ENCODE measurements at places on chromosomes 7 and 10.

- DNase-seq: no peak
Measured at GRCh38 chr7:46549892-46550639, 629.0 kb upstream of the IGFBP3 start.

- DNase-seq: no peak
Measured at GRCh38 chr7:6244021-6244420, 28.4 kb downstream of the CYTH3 start.

DNA sequence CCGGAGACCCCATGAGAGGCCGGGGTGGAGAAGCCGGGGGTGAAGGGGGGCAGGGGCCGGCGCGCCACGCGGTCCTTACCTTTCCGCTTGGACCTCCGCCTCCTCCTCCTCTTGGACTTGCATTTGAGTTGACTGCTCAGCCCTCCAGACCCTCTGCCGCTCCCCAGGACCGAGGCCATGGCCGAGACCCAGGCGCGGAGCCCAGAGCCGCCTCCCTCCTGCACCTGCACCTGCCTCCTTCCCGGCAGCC is 428 bp downstream of the ADARB2 start:
- DNase-seq: no peak

DNA sequence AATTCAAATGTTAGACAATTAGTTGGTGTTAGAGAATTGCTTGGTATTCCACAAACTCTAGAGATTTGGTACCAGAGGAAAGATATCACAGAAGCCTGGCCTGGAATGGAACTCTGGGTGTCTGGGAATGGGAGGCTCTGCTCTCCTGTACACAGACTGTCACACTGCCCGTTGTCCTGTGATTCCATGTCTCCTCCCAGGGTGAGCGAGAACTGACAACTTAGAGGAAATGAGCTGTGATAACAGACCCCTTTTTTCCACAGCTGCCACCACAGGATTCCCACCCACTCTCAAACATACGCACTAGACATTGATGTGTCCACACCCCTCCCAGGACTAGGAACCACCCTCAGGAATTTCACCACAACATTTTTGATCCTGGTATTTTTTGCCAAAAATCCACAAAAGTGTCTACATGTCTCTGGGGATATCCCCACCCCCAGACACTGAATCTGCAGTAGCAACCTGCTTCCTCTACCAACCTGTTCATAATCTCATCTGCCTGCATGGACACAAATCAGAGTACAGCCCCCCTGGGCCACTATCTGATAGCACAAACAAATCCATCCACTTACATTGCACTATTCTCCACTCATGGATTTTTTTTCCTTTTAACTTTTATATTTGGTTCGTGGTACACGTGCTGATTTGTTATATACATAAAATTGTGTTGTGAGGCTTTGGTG is 4.7 kb downstream of the ZNF273 start:
- no peak for DNase-seq

DNA sequence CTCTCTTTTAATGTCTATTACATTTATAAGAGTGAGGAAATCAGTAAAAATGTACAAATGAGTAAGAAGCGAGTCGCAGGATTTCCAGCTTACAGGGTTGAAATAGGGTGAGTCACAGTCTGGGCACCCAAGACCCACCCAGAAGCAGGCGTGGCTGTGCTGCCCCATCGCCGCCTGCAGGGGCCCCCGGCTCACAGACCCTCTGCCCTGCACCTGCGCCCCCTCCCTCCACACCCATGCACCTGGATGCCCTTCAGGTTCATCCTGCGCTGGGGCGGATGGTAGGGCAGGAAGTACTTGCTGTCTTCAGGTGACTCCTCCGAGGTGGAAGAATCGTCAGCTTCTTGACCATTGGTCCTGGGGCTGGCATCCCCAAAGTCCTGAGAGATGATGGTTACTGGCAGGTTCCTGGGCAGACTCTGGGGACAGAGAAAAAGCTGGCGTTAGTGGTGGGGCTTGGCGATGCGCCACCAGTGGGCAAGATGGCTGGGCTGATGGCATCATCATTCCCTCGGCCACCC is 90.2 kb upstream of the GNA12 start:
- DNase-seq: peak; percentile 20

DNA sequence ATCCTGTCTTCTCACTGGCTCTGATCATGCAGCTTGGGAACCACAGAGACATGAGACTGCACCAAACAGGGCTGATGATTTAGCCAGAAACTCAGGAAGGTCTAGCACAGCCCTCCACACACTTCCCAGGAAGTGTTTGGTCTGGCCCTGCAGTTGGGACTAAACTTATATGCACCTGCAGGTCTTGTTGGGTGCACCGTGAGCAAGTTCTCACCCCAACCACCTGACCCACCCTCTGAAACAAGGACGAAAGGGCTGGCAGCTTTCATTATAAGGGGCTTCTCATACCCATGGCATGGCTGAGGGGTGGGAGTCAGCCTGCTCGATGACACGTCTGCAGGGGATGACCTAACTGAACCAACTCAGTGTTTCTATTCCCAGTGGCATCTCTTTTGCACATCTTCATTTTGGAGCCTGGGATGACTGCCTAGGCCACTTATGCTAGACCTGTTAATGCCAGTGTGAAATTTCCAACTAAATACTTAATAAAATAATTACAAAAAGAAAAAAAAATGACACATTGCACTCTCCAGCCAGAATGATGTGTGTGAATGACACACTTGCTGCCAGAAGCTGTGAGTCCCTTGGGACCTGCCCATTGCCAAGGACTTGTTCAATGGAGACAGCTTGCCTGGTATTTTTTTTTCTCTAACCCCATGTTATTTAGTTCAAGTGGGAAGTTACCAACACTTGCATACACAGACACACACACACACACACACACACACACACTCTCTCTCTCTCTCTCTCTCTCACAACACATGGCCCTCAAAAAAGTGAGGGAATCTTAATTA is 102.6 kb downstream of the NEURL1 start:
- no peak for DNase-seq

DNA sequence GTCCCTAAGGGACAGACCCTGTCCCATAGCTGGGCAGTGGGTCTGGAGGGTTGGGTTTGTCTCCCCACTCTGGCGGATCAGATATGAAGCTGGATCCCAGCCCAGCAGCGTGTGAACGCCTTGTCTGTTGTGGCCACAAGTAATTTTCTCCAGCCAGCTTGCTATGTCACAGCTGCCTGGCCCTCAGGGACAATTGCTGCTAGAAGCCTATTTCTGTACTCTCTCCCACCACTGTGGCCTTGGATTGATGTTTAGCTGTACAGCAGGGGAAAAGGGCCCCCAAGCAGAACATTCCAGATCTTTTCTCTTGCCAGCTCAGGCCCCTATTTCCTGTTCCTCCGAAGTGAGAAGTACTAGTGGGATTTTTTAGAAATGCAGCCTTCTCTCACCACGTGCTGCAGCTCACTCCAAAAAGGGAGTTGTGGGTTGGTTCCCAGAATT is 53.5 kb upstream of the WAC start:
- DNase-seq: no peak

- DNase-seq: no peak
Measured at GRCh38 chr7:21256310-21256877, 171.5 kb upstream of the SP4 start.

DNA sequence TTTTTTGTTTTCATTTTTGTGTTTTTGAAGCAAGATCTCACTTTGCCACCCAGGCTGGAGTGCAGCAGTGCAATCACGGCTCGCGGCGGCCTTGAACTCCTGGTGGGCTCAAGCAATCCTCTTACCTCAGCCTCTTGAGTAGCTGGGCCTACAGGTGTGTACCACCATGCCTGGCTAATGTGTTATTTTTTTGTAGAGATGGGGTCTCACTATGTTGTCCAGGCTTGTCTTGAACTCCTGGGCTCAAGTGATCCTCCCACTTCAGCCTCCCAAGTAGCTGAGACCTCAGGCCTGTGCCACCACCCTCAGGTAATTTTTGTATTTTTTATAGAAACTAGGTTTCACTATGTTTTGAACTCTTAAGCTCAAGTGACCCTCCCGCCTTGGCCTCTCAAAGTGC is 14.8 kb downstream of the PRKRIP1 start:
- no peak for DNase-seq

- no peak for DNase-seq
Measured at GRCh38 chr10:49743464-49744075, 18.6 kb downstream of the OGDHL start.

- no peak for DNase-seq
Measured at GRCh38 chr10:103154521-103155299, 38.4 kb downstream of the NT5C2 start.

GRCh38 chr10:60810437-60811182 is 32.3 kb downstream of the CDK1 start:
- no peak for DNase-seq

- no peak for DNase-seq
Measured at GRCh38 chr10:82888809-82889455, 1013.9 kb downstream of the NRG3 start.

DNA sequence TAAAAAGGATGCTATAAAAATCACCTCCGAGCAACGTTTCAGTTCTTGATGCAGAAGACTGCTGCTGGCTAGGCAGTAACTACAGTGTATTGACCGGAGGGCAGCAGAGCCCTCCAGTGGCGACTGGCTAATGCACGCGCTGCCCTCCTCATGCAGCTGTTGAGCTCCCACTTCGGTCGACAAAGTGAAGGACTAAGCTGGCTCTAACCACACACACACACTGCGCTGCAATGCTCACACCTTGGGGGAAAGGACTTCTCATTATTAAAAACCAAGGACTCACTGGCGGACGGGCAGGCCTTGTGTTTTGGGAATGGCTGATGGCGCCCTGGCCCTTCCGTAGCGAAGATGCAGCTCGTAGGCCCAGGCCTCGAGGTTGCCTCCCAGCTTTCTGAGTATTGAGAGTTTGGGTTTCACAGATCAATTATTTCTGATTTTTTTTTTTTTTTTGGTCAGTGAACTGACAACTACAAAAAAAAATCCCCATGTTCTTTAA is 120.9 kb upstream of the DIP2C start:
- no peak for DNase-seq

DNA sequence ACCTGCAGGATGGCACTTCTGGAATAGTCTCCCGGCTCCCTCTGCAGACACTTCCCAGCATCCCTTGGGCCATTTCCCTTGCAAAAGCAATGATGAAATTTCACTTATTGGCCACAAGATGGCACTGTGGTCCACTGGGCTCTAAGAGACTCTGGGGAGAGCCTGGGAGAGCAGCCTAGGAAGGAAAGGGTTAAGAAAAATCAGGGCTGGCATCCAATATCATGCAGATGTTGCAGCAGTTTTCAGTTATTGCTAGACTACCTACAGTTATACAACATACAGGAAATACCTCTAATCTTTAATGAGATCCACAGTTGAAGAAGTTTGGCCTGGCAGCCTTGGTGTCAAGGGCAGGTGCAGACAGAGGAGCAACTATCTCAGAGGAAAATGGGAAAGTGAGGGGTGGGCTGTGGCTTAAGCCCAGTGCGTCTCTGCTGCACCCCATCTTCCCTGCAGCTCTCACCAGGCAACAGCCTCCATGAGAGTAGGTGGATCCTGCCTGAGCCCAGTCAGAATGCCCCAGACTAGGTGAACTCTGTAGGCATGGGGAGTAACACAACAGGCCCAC is 100.2 kb upstream of the PRSS58 start:
- DNase-seq: no peak

DNA sequence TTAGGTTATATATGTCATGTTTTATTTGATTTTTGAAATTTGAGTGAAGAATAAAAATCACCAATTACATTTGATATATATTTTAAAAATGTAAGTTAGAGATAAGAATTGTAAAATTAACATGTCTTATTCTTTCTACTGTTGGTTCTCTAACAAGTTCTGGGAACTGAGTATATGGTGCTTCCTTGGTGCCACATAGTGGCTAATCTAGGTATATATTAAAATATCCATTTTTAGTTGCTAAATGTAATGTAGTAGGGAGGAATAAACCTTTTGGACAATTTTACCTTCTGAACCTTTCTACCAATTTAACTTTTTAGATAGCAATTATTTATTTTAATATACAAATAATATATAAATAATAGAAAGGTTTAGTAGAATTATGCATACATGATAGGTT is 17.5 kb downstream of the CFAP69 start:
- DNase-seq: no peak

DNA sequence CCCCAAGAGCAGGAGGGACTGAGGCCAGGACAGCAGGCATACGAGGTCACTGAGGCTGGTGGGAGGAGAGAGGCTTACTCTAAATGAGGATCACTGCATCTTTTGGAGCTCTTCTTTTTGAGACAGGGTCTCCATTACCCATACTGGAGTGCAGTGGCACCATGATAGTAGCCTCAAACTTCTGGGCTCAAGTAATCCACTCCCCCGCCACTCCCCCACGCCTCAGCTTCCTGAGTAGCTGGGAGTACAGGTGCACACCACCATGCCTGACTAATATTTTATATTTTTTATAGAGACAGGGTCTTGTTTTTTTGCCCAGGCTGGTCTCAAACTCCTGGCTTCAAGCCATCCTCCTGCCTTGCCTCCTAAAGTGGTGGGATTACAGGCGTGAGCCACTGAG is 25.8 kb downstream of the OGDH start:
- DNase-seq: no peak

DNA sequence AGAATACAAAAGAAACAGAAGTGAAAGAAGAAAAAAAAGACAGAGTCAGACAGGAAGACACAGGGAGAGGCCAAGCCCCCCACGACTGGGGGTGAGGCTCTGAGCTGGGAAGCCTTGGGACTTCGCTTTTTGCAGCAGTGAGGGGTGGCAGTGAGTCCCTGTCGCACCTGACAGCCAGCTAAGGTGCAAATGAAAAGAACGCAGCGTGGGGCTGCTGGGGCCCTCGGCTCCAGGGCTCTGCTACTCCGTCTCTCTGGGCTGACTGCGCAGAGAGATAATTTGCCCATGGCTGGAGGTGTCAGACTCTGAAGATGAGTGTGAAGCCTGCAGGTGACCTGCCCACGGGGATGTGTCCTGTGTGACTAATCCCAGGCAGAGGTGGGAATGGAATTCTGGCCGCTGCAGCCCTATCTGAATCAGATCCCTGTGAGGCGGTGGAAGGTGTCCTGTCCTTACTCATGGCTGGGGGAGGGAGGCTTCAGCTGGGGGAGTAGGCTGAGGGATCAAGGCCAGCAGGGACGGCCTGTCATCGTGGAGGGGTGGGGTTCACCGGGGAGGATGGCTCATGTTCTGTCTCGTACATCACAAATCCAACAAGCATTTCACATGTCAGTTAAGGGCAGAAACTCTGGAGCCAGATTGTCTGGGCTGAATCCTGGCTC is 96.4 kb downstream of the SLIT1 start:
- DNase-seq: no peak

DNA sequence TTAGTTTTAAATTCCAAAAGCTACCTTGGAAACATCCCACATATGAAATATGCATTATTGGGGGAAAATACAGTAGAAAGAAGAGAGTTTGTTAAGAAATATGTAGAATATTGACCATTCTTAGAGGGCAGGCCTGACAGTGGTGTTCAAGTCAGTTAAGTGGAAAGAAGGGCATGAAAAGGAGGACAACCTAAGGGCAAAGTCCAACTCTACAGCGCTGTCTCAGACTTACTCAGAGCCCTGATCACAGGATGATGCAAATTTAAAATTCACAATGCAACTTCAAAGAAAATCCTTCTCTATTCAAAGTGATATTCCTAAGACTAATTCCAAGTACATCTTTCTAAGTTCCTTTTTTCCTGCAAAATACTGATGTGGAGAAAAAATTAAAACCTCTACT is 139.1 kb upstream of the LRRTM3 start:
- no peak for DNase-seq

Measured in stimulated activated CD4-positive, alpha-beta T cell treated with anti-CD3 and anti-CD28 coated beads, Interleukin-12 subunit alpha, Interleukin-12 subunit beta, amount 100 ng/mL, for 4 hours (primary cell).